ENCODE measurements at places on chromosomes 2 and 18. TPM values are rescaled to one million over a fixed set of nuclear protein-coding genes. Genes with fewer than 3 reads are reported as not detected.

DNA sequence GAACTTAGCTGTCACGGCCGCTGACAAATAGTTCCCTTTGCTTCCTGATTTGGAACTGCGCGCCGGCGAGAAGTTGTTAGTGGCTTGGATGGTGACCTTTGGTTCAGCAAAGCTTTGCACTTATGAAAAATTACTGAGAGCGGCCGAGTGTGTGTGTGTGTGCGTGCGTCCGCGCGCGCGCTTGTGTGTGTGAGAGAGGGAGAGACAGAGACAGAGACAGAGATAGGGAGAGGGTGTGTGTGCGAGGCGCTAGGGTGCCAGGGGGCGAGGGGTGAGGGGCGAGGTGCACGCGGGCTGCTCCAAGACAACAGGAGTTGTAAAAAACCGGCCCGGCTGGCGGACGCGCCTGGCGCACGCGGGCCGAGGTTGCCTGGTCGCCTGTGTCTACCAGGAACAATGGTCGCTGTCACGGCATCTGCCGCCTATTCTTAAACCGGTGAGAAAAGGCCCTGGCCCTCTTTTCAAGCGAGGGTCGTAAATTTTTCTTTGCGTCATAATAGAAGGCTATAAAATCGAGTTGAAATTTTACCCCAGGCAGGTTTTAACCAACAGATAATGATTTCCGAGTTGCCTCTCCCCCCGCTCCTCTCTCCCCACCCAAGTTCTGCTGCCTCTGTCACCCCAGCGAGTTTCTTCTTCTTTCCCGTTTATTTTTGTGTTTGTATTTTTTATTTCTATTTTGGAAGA, 535 bp downstream of the HOXD3 start:
- peak overlapping the region; percentile 7 for H3K4me3 ChIP-seq
- no peak for DNase-seq
- H3K27me3 ChIP-seq = peaks cover 51% of the 10 kb centered on the region
- no peaks in the 10 kb centered on the region for H3K36me3 ChIP-seq

- H3K4me1 ChIP-seq = no peaks in the 10 kb centered on the region
- peak within 1 kb of the TSS; percentile 94 for H3K27ac ChIP-seq
- no peaks in the 10 kb centered on the region for H3K27me3 ChIP-seq
- no peaks in the 10 kb centered on the region for H3K36me3 ChIP-seq
Measured at GRCh38 chr2:158456309-158457066, at the start of the genes CCDC148 and PKP4. Gene CCDC148 (minus strand): TSS chr2:158456753. CDS start chr2:158456439, 314 bp downstream. Gene PKP4 (plus strand): TSS chr2:158456952. CDS start chr2:158533185, 76,233 bp downstream.

GRCh38 chr2:83054751-83055150, 1404.3 kb downstream of the SUCLG1 start:
- H3K36me3 ChIP-seq = no peaks in the 10 kb centered on the region
- no peak overlapping the region for H3K27ac ChIP-seq
- no peaks in the 10 kb centered on the region for H3K4me1 ChIP-seq
- no peak for DNase-seq
- no peaks in the 10 kb centered on the region for H3K27me3 ChIP-seq
- H3K4me3 ChIP-seq = no peak overlapping the region

GRCh38 chr2:225471482-225471881, 72.0 kb downstream of the NYAP2 start:
- no peaks in the 10 kb centered on the region for H3K27me3 ChIP-seq
- H3K4me1 ChIP-seq = no peaks in the 10 kb centered on the region
- H3K36me3 ChIP-seq = no peaks in the 10 kb centered on the region
- no peak for DNase-seq
- H3K4me3 ChIP-seq = no peak overlapping the region
- no peak overlapping the region for H3K27ac ChIP-seq

DNA sequence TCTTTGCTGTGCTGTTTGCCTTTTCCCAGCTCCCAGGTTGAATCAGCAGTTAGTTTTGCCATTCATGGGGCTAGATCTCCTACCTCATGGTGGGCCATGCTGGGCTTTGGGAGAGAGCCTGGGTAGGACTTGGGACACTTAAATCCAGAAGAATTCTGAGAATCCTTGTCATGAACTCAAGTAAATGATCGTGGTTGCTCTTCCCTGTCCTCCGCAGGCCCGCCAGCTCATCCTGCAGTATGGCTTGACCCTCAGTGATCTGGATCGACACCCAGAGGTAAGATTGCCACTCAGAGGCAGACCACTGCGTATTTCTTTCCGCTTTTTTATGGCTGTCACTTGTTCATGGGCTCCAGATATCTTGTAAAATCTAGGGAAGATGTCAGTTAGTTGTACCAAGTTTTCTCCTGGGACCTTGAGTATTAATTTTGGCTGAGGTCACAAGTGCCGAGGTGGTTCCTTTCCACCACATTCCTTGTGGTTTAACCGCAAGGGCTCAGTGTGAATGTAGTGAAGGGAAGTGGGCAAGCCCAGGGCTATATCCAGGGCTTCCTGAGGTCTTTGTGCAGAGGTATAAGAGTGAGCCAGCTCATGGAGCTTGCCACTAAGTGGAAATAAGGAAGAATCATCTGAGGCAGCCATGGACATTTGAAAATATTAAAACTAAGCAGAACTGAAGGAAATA, 37.7 kb downstream of the RPIA start:
- no peak for DNase-seq
- H3K4me1 ChIP-seq = no peaks in the 10 kb centered on the region
- no peaks in the 10 kb centered on the region for H3K36me3 ChIP-seq
- H3K27me3 ChIP-seq = no peaks in the 10 kb centered on the region

GRCh38 chr2:80852808-80853139, 548.2 kb upstream of the LRRTM1 start:
- no peak for DNase-seq
- H3K36me3 ChIP-seq = no peaks in the 10 kb centered on the region
- no peak overlapping the region for H3K27ac ChIP-seq
- H3K4me3 ChIP-seq = no peak overlapping the region

DNA sequence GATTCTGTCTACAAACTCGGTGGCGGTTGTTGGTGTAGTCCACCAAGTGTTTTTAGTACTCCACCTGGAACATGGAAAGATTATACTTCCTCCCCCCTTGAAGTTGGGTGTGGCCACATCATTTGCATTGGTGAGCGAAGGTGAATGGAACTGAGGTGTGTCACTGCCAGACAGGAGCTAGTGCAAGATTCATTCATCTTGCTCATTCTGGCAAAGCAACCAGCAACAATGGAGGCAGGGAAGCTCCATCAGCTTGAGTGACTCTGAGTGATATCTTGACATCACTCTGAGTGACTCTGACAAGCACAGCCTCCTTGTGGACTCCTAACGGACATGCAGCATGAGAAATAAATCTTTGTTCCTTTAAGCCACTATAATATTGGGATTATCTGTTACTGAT, 54.7 kb upstream of the SLC1A4 start:
- no peaks in the 10 kb centered on the region for H3K4me1 ChIP-seq
- no peak overlapping the region for H3K4me3 ChIP-seq
- no peaks in the 10 kb centered on the region for H3K27me3 ChIP-seq
- no peak overlapping the region for H3K27ac ChIP-seq
- no peaks in the 10 kb centered on the region for H3K36me3 ChIP-seq

DNA sequence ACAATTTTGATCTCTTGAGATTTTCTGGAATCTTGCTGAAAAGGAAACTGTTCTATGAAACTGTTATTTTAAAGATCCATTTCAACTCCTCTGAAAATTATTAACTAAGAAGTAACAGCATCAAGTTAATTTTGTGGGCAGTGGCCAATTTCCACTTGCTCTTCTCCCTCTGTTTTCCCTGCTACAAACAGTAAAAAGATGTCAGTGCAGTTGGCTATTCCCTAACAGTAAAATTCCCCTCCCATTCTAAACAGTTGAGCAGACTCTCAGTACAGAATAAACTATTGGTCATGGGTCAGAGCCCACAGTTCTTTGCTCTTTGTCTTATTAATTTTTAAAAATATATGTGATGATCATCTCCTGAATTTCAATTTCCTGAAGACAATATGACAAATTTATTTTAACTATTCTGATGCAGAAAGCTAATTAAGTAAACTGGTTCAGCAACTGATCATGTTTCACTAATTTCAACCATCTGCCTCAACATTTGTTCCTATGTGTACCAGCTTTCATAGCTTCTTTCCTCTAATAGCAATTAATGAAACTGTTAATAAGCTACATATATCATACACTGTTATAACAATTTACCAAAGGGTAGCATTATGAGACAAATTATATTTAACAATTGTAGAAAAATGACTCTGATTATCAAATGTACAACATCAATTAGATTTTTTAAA, 41.1 kb upstream of the GALNT5 start:
- no peaks in the 10 kb centered on the region for H3K36me3 ChIP-seq
- no peak overlapping the region for H3K4me3 ChIP-seq
- no peak for DNase-seq
- H3K27me3 ChIP-seq = no peaks in the 10 kb centered on the region

AKAIN1 gene
- total RNA-seq = not detected

HTR2B gene
- 7.3 TPM for total RNA-seq

SH3RF3 gene
- total RNA-seq = 8.0 TPM

Data from right atrium auricular region (tissue), 2 donors.